SW480 (cell line): ENCODE measurements at places on chromosomes 6 and 20.

GRCh38 chr20:43046966-43047365, 142.7 kb downstream of the PTPRT start:
- no peak for DNase-seq

GRCh38 chr20:57079031-57080005, 187.1 kb downstream of the BMP7 start:
- DNase-seq = no peak

DNA sequence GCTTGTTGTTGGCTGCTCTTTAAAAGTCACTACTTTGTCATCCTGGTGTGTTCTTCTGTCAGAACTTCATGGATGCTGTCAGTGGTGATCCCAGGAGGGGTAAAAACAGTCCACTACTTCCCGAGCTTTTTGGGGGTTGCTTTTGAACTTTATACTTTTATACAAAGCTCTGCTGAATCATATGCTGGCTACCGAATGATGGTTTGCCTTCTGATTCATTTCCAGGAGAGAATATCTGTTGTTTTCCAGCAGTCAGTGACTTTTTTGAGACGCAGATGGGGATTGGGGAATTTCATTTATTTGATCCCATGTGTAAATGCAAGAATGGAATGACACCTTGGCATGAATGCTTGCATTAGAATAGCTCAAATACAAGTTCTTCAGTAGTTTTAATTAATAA, 32.7 kb upstream of the COL10A1 start:
- no peak for DNase-seq

DNA sequence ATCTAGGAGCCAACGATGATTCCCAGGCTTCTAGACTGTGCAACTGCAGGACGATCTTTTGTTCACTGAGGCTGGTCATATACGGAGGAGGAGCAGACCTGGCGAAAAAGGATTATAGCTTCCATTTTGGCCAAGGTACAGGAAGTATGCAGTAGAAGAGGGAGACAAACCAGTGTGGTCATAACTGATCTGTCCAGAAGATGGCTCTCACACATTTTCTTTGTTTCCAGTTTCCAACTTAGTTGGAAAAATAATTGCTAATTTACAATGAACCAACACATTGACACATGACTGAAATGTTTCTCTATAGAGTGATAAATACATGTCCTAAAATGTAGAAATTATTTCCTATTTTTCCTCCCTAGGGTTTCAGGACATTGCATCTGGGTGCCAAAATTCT, 364.1 kb upstream of the BTBD3 start:
- DNase-seq = peak; percentile 23

DNA sequence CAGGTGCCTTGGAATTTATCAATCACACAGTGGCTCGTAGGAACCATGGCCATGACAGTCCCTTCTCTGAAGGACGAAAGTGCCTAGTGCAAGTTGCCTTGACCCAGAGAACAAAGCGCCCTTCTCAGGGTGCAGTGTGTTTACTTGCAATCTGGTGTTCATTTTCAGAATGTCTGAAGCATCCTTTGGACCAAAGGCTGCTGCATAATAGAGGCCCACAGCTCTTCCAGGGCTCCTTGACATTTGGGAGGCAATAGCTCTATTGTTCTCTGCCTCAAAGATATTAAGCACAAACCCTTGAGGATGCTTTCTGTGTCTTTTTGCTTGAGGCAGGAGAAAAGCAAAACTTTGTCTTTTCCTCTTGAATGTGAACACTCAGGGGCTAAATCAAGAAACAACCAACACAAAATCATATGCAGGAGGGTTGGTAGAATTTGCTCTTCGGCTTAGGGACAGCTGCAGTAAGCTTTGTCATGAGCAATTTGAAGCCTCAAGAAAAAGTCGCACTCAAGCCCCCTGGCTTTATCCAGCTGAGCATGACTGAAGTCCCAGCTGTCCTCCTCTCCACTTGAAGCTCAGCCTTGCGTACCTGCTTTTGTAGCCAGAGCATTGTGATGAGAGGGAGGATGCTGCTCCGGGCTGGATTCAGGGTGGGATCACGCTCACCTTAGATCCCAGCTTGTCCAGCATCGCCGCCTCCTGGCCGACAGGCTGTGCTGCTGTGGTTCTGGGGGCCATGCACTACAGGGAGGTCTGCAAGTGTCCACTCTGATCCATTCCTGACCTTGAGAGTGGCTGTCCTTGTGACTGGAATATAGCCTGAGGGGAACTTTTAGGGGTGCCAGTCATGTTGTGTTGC, 495.4 kb downstream of the CDH26 start:
- no peak for DNase-seq

DNA sequence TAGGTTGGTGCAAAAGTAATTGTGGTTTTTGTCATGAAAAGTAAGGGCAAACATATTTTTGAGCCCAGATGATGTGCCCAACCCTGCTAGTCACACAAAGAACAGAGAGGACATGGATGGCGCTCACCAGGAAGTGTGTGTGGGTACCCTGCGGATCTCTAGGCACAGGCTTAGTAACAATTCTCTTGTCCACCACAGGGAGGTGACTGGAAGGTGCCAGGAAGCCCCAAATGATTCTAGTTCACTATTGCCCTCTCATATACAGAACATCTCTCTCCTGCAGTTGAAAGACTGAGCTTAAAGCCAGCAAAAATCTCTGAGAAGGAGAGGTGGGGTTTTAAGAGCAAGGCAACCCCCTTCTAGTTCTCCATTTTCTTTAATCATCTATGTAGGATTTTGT, 272.1 kb upstream of the TAB2 start:
- DNase-seq = peak; percentile 21

GRCh38 chr20:52291109-52291508, 99.5 kb upstream of the ZFP64 start:
- DNase-seq = no peak

- no peak for DNase-seq
These were observed 85.2 kb downstream of the DLL1 start for GRCh38 chr6:170205534-170206316.

GRCh38 chr6:130810307-130811030, 16.7 kb upstream of the SMLR1 start:
- DNase-seq = no peak

- no peak for DNase-seq
These were observed 9.7 kb downstream of the TULP4 start for GRCh38 chr6:158321960-158322359.

DNA sequence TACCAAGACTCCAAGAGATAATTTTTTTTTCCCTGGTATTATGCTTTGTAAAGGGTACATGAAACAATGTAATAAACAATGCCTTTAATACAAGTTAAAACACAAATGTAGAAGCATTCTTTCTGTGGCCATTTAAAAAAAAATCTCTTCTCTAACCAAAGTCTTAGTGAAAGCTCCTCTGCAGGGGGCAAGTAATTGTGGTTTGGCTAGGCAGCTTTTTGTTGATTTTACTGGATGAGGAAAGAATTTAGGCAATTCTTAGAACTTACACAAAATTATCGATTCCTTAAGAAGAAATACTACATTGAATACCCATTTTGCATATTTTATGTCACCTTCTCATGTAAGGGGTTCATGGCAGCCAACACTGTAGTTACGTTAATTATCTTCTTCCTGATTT, 12.4 kb downstream of the TFB1M start:
- DNase-seq = no peak

- DNase-seq = no peak
These were observed 625.9 kb upstream of the EPHA7 start for GRCh38 chr6:94045099-94045829.

- no peak for DNase-seq
These were observed 138.4 kb upstream of the GLP1R start for GRCh38 chr6:38910207-38910606.

DNA sequence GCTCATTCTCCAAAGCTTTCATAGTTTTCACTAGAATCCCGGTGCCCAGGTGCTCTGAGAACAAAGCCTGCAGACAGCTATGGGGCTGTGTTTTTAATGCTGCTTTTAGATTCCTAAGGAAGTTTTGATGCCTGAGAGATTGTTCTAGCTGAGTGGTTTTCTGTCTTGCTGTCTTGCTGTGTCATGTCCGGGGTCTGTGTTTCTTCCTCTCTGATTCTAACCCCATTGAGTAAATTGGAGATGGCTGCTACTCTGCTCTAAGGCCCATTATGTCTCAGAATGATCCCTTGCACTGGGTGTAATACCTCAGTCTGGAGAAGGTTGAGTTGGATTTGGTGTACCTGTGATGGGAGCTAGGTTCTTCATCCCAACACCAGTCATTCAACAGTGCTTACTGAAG, 63.4 kb downstream of the ARID1B start:
- DNase-seq = no peak

DNA sequence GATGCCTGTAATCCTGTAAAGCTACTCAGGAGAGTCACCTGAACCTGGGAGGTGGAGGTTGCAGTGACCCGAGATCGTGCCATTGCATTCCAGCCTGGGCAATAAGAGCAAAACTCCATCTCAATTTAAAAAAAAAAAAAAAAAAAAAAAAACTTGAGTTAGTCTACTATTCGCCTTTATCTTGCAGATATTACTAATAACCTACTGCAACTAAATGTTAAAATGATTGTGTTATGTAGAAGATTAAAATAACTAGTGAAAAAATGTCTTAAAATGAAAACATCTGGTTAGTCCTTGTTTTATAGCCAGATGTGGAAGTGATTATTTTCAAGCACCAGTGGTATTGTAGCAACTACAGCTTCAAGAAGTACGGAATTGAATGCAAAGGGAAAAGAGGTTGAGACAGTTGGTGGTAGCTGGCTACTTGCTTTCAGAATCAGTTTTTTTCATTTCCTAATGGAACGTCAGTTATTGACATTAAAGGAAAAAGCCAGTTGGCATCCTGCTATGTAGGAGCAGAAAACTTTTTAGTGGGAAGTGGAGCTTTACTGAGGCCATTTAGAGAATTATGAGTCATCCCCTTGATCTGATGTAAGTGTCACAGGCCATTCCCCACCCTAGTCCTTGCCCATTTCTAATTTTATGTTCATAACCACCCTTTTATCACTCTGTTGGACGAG, 43.8 kb upstream of the DYNLRB1 start:
- DNase-seq = peak; percentile 83

DNA sequence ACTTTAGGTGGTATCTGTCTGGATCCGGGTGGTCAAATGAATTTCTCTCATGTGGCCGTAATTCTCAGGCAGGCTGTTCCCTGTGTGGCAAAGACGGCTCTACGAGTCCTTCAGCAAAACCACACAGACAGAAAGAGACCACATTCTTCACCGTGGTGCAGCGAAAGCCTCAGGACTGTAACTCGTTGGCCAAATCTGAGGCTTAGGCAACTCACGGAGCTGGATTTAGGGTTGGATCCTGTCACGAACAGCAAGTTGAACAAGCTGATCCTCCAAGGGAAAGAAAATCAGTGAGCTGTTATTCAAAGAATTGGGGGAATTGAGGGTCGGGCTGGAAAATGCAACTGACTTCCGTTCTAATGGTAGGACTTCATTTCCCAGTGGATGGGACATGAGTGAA, 167.4 kb downstream of the ZMYND8 start:
- DNase-seq = no peak

DNA sequence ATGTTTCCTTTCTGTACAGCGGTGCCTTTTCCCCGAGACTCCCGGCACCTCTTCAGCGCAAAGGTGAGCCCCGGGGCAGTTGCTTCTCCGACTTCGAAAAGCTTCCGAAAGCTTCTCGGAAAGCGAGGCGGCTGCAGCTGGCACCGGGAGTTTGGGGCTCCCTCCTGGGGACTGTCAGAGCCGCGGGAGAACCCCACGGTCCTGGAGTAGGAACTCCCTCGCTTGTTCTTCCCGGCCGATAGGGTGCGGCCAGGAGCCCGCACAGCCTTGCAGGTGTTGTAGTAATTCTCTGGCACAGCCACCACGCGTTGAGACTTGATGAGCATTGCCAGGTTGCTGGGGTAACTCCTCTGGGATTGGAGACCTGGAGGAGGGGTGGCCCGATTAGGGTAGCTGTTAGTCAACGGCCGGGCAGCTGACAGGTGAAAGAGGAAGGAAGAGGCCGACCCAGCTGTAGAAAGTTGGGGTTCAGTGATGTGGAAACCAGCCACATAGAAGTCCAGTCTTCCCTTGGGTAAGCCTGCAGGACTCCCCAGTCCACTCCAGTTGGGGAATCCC, 721 bp downstream of the KDM1B start:
- DNase-seq = peak; percentile 86

- DNase-seq = no peak
These were observed 521.6 kb upstream of the SOX4 start for GRCh38 chr6:21071780-21072468.

- peak; percentile 79 for DNase-seq
These were observed 23.1 kb upstream of the UBE2J1 start for GRCh38 chr6:89375427-89376267.

DNA sequence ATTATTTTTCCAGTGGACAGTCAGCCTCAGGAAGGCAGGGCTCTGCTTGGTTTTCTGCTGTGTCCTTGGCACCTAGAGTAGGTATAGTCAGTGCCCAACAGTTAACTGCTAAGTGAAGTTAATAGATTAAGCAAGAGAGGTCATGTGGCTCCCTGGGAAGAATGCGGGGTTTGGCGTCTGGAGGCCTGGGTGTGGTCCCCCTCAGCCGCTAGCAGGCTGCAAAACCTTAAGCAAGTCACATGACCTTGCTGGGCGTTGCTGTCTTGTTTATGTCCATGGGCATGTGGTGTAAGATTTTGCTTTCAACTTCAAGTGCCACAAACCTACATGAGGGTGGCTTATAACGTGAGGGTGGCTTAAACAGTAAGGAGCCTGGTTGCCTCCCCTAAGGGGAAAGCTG, 75.5 kb upstream of the SCP2D1 start:
- peak; percentile 68 for DNase-seq

DNA sequence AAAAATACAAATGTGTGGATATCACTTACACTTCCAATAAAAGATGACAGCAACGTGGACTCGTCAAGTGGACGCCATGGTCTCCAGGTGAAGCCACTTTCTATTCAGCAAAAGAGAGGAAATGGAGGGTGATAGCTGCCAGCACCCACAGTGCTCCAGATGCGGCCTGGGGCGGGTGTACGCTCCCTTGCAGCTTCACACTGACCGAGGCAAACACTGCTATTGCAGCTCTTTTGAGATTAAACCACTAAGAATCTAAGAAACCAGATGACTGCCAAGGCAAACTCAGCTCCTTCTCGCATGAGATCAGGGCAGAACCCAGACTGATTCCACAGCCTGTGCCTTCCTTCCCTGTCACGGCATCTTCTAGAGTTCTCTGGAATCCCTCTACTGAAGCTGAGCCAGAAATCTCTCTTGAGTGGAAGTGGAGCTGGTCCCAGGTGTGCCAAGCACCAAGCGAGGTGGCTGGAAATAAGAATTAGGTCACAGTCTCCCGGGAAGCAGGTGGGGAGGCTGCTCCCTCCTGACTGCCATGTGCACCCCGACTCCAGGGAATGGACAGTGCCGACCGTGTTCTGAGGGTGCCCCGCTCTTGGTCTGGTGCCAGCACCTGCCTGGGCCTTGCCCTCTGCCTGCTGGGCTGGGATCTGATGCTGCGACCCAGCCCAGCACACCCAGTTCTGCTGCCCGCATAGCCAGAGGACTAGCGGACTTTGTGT, 90.1 kb upstream of the AFDN start:
- DNase-seq = no peak

- no peak for DNase-seq
These were observed 11.6 kb downstream of the GPR31 start for GRCh38 chr6:167146135-167146534.

- no peak for DNase-seq
These were observed 1424.8 kb upstream of the EYS start for GRCh38 chr6:67131827-67132226.
